ENCODE measurements at places on chromosomes 4 and X.

GRCh38 chrX:19774905-19775304, 112.5 kb downstream of the SH3KBP1 start:
- DNase-seq = no peak

GRCh38 chr4:97252615-97253154, 890.6 kb downstream of the STPG2 start:
- DNase-seq = no peak

- no peak for DNase-seq
Observed at GRCh38 chr4:33104273-33104672, 2384.1 kb downstream of the PCDH7 start.

DNA sequence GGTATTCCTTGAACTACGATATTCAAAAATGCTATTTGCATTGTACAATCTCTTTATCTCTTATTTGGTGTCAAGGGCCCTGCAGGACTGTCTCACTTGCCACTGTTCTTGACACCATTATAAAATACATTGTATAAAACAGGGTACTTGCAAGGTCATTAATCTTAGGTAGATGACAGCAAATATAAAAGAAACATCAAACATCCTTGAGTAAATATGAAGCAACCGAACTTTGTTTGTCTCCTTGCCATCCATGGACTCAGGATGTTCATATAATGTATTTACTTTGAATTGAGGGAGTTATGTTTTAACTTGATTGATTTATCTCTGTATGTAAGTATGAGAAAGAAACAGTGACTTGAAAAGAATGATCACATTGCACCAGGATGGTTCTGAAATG, 87.3 kb downstream of the UGT2B4 start:
- DNase-seq = no peak

DNA sequence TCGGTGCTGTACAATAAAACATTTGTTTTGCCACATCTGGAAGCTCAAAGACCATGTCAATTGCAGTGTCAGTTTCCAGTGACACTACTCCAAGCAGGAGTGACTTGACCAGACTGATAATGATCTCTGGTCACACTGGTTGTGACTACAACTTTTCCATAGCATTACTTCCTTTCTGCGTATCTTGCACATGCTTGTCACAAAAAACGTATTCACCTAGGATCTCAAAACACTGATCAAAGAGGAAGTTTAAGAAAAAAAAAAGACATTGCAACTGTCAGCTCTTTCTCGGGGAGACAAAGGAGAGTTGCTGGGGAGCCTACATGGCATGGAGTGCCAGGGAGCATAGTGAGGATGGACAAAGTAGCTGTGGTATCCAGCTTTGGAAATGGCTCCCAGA, 60.6 kb downstream of the OPHN1 start:
- DNase-seq = no peak

GRCh38 chr4:55578341-55579010, 13.6 kb downstream of the PDCL2 start:
- DNase-seq = no peak

- DNase-seq = no peak
Observed at GRCh38 chr4:114287079-114287696, 307.7 kb upstream of the ARSJ start.

DNA sequence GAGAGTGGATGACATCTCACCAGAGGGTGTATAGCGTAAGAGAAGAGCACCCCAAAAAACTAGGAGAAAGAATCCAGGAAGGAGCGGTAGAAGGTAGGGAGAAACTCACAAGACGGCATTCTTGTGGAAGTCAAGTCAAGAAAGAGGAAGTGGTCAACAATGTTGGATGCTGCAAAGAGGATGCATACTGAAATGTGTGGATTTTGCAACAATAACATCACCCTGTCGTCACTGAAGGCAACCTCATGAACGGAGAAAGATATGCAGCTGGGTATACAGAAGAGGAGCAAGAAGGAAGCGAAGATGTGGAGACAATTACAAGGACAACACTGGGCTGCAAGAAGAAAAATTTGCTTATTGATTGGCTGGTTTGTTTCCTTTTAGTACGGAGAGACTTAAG, 11.4 kb upstream of the TAPT1 start:
- no peak for DNase-seq

DNA sequence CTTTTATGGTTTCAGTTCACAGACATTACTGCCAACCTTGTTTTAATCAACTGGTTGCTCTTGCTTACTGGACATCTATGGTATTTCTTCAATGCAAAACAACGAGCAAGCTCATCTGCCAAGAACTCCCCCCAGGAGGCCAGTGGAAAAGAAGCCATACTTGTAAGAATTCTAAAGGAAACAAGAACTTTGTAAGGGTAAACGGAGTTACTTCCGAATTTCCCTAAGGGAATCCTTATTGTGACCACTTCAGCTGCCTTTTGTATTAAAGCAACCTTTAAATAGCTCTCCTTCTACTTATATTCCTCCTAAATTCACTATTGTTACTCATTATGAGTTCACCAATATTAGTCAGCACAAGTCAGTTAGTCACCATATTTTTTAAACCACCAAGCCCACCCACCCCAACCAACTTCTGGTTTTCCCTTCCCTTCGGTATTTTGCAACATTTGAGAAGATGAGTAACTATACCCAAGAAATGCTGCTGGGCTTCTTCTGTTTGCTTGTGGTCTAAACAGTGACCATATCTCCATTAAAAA, 602.8 kb upstream of the DIPK2B start:
- peak; percentile 46 for DNase-seq

GRCh38 chr4:114021451-114021850, 42.0 kb upstream of the ARSJ start:
- DNase-seq = no peak

- no peak for DNase-seq
Observed at GRCh38 chr4:113292371-113293042, 243.1 kb downstream of the ANK2 start.

- DNase-seq = no peak
Observed at GRCh38 chr4:101475246-101475645, 127.9 kb upstream of the PPP3CA start.

DNA sequence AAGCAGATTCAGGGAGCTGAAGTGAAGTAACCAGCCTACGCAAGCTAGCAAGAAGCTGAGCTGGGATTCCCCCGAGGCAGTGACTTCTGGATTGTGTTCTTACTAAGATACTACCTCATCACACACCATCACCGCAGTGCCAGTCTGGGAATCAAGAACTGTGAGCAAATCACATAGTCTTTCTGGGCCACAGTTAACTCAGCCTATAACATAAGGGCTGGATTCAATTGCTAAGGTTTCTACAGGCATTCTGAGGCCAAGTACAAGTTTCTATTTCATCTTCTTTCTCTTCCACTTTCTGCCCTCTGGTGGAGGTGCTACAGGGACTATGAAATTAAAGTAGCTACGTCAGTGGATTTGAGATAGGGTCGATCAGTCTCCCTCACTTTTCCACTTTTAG, 1.4 kb upstream of the CORIN start:
- DNase-seq = peak; percentile 10

DNA sequence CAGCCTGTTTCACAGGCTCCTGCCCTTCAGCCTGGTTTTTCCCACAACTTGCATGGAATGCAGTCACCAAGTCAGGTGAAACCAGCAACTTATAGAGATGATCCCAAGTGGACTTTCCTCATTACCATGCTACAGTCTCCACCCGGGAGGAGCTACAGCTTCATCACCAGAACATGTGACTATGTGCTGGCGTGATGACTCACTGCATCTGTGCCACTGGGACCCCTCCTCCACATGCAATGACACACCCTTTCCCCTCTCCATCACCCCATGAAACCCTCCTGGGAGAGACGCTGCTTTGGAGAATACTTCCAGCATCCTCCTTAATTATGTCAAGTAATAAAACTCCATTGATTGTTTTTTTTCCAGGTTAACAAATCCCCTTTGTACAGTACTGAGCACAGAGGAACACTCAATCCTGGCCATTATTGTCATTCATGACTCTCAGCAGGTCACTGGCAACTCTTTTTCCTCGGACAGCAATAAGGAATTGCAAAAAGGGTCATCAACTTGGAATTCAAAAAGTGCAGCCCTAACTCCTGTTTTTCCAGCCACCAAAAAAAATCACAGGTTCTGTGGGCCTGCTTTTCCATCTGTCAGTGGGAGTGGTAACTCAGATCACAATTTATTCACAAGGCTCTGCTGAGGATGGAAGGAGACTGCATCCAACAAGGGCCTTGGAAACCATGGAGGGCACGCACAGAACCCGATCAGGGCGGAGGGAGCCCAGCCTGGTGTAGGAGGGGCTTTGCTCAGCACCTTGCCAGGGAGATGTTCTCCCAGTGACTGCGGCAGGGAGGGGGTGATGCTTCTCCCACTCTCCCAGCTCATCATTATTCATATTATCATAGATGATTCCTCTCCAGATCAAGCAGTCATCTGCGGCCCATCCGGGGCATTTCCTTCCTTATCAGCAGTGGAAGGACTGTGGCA, 17.4 kb downstream of the QDPR start:
- no peak for DNase-seq

- no peak for DNase-seq
Observed at GRCh38 chrX:55839485-55839884, 121.9 kb downstream of the RRAGB start.

DNA sequence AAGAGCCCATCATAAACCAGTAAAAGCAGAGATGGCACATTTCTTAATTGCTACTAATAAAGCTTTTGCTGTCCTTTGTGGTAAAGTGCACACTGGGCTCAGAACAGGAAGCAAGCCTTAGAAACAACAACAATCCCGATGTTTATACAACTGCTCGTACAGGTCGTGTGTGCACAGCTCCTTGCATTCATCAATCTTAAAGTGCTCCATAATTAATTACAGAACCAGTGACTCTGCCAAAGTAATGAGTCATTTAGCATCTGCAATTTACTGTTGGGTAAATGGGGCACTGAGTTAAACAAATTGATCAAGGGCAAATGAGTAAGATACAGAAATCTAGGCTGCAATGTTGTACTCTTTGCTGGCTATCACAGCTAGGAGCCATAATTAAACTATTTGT, 61.3 kb upstream of the TXK start:
- no peak for DNase-seq

- no peak for DNase-seq
Observed at GRCh38 chr4:174373821-174374220, 90.1 kb downstream of the CEP44 start.

GRCh38 chr4:1516261-1516660, 110.0 kb upstream of the NKX1-1 start:
- DNase-seq = no peak

GRCh38 chr4:102518703-102519131, 17.6 kb downstream of the NFKB1 start:
- DNase-seq = no peak

DNA sequence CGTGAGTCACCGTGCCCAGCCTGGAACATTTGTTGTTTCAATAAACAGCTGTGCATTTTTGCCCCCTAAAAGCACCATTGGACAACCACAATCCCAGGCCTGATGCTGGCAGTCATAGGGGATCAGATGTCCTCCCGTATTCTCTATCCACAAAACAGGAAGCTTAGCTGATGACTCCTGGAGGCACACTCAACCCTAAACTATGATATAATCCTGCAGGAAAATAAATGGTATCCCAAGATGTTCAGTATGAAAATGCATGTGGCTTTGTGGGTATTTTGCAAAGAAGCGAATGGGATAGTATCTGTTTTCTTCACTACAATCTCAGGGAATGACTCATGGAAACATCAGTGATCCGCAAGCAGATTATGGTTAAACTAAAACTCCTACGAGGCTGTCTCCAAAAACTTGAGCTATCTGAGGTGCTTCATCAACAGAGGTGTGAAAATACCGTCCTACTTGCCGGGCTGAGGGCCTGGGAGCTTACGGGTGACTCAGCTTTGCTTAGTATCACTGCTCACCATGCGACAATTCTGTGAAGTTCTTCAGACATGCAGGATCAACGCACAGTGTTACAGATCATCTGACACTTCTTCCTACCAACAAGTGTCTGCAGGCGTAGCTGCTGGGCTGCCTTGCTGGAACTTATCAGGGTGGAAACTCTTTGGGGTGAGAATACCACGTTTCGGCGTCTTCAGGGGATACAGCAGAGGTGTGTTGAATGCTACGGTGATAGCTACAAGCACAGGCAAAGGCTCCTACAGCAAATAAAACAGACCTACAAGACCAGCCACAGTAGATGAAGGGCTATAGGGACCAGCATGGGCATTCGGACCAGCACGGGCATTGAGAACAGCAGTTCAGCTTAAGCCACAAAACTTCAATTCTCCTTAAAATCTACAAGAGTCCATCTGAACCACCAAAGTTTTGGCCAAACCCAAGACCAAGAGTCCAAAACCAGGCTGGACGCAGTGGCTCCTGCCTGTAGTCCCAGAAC, 148.5 kb downstream of the DHRSX start:
- DNase-seq = no peak

- DNase-seq = peak; percentile 17
Observed at GRCh38 chrX:149962859-149963757, 24.8 kb upstream of the EOLA2 start.

- DNase-seq = no peak
Observed at GRCh38 chr4:95701500-95702170, 138.3 kb upstream of the PDHA2 start.

GRCh38 chr4:54516556-54517215, 141.1 kb upstream of the KIT start:
- no peak for DNase-seq

Measured in CD4-positive, alpha-beta T cell treated with Interleukin-6 for 4 hours (primary cell).